ENCODE measurements at places on chromosomes 12 and 14. TPM values are rescaled to one million over a fixed set of nuclear protein-coding genes. Genes with fewer than 3 reads are reported as not detected.

GRCh38 chr12:54032627-54033100, at the start of gene HOXC5:
Gene HOXC5 (plus strand): TSS chr12:54033050. CDS start chr12:54033123, 73 bp downstream.
- peaks cover 79% of the 10 kb centered on the region for H3K27me3 ChIP-seq
- H3K36me3 ChIP-seq = no peaks in the 10 kb centered on the region
- H3K4me3 ChIP-seq = peak within 1 kb of the TSS; percentile 49
- peak; percentile 48 for DNase-seq
- peak within 1 kb of the TSS; percentile 52 for H3K27ac ChIP-seq

DNA sequence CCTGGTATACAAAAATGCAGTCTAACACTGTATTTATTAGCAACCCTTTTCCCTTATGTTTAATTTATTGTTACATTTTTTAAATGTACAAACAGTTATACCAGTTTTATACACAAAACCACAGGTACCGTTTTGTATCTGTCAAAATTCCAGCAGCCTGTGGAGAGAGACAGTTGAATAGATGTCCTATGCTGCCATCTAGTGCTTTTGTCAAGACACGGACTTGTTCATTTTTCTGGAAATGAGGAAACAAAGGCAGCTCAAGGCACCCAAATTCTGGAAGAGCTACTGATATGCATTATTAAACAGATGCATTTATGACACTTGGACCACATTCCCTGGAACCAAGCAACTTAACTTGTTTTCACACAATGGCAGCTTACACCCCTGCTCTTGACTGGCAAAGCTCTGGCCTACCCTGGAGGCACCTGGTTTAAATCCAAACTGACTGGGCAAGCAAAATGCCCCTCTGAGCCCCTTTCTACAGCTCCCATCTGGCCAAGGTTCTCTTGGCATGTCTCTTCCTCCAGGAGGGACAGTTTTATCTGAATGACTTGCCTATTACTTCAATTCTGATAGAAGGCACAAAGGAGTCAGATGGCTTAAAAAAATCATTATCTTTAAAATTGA, 286.9 kb upstream of the PRKD1 start:
- no peaks in the 10 kb centered on the region for H3K36me3 ChIP-seq
- no peak overlapping the region for H3K27ac ChIP-seq

DNA sequence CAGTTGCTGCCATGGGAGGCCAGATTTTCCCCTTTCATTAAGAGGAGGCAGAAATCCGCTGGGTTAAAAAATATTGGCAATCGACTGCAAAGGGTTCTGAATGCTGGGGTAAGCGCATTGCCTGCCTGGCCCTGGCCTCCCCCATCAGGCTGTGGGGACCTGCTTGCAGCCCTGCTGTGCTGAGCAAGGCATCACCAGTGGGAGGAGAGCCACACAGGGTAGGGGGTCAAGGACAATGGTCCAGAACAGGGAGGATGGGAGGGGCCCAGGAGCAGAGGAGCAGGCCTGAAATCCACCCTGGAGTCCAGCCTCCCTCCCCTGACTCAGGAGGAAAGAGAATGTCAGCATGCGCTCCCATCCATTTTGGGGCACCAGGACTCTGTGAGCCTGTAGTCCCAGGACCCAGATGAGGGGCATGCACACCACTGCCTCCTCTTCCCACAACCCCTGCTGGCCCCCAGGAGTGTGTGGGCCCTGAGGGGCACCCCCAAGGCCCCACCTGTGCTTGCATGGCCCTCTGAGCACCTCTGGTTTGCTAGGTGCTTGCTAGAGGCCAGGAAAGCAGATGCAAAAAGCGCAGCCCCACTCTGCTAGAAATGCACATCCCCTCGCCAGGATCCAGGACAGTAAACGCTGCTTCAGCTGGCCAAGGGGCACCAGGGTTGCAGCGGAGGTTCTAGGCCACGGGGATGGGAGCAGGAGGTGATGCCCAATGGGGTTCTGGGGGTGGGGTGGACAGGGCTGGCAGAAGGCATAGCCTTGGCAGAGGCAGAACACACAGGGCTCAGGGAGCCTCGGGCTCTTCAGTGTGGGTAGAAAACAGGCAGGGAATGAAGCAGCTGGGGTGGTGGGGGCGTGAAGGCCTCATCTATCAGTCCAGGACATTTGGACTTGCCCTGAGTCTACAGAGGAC, 14.6 kb downstream of the TESC start:
- peaks cover 5% of the 10 kb centered on the region for H3K4me1 ChIP-seq
- no peak overlapping the region for H3K4me3 ChIP-seq
- peaks cover 2% of the 10 kb centered on the region for H3K27me3 ChIP-seq
- no peak overlapping the region for H3K27ac ChIP-seq
- DNase-seq = no peak

DNA sequence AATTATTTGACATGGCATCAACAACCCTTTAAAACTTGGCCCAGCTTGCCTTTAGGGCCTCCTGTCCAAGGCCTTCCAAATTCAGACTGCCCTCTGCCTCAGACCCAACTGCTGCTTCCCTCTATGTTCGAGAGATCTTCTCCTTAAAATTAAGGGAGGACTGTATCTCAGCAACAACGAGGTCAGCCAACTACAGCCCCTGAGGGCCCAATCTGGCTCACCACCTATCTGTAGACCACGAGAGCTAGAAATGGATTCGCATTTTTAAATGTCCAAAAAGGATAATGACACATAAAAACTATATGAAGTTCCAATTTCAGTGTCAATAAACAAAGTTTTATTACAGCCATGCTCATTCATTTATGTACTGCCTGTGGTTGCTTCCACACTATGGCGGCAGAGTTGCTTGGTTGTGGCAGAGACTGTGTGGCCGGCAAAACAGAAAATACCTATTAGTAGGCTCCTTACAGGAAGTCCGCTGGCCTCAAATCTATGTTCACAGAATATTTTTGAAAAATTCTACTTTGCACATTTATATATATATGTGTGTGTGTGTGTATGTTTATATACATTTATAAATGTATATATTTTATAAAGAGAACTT, 1026.9 kb downstream of the BCL11B start:
- H3K4me3 ChIP-seq = no peak overlapping the region
- no peak overlapping the region for H3K27ac ChIP-seq
- H3K36me3 ChIP-seq = no peaks in the 10 kb centered on the region
- DNase-seq = no peak
- no peaks in the 10 kb centered on the region for H3K4me1 ChIP-seq
- peaks cover 2% of the 10 kb centered on the region for H3K27me3 ChIP-seq

GRCh38 chr14:35366521-35366976, 38.0 kb downstream of the NFKBIA start:
- peak overlapping the region; percentile 58 for H3K27ac ChIP-seq
- no peak for DNase-seq
- H3K4me1 ChIP-seq = peaks cover 52% of the 10 kb centered on the region
- peak overlapping the region; percentile 61 for H3K4me3 ChIP-seq
- H3K36me3 ChIP-seq = no peaks in the 10 kb centered on the region

- H3K27me3 ChIP-seq = no peaks in the 10 kb centered on the region
- no peak overlapping the region for H3K4me3 ChIP-seq
- DNase-seq = no peak
- peaks cover 3% of the 10 kb centered on the region for H3K36me3 ChIP-seq
These were observed 38.2 kb downstream of the ZFYVE21 start for GRCh38 chr14:103753774-103754173.

DNA sequence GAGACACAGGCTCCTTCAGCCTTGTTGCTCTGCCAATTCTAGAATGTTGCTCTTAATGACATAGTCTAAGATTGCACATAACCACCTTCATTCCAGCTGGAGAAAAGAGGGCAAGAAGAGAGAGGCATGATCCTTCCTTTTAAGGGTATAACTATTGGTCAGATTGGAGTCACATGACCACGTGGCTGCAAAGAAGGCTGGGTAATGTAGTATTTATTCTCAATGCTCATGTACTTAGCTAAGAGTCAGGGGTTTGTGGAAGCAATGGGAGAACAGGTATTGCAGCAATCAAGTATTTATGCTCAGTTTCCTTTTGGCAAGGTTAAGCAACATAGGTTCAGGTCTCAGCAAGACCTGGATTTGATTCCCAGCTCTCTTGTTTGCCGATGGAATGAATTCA, 298.8 kb upstream of the TBX3 start:
- no peaks in the 10 kb centered on the region for H3K36me3 ChIP-seq
- no peaks in the 10 kb centered on the region for H3K27me3 ChIP-seq
- H3K4me3 ChIP-seq = no peak overlapping the region
- no peak for DNase-seq
- H3K27ac ChIP-seq = no peak overlapping the region
- no peaks in the 10 kb centered on the region for H3K4me1 ChIP-seq

DNA sequence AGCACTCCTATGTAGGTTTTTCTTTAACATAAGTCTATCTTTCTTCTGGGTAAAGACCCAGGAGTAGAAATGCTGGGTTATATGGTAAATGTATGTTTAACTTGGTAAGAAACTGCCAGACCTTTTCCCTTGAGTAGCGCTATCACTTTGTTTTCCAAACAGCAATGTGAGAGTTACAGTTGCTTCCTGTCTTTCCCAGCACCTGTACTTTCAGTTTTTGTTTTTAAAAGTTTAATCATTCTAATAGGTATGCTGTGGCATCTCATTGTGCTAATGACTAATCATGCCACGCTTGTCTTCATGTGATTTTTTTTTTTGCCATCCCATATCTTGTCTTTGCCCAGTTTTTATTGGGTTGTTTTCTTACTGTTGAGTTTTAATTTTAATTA, 28.1 kb downstream of the GIT2 start:
- peaks cover 16% of the 10 kb centered on the region for H3K4me1 ChIP-seq
- H3K27me3 ChIP-seq = no peaks in the 10 kb centered on the region
- DNase-seq = no peak
- H3K27ac ChIP-seq = peak overlapping the region; percentile 79
- peak overlapping the region; percentile 21 for H3K4me3 ChIP-seq
- H3K36me3 ChIP-seq = peaks cover 49% of the 10 kb centered on the region

GRCh38 chr12:26119391-26119989, 5.3 kb downstream of the BHLHE41 start:
- H3K4me1 ChIP-seq = peaks cover 12% of the 10 kb centered on the region
- H3K4me3 ChIP-seq = no peak overlapping the region
- H3K36me3 ChIP-seq = no peaks in the 10 kb centered on the region
- no peak for DNase-seq
- H3K27me3 ChIP-seq = peaks cover 76% of the 10 kb centered on the region

DNA sequence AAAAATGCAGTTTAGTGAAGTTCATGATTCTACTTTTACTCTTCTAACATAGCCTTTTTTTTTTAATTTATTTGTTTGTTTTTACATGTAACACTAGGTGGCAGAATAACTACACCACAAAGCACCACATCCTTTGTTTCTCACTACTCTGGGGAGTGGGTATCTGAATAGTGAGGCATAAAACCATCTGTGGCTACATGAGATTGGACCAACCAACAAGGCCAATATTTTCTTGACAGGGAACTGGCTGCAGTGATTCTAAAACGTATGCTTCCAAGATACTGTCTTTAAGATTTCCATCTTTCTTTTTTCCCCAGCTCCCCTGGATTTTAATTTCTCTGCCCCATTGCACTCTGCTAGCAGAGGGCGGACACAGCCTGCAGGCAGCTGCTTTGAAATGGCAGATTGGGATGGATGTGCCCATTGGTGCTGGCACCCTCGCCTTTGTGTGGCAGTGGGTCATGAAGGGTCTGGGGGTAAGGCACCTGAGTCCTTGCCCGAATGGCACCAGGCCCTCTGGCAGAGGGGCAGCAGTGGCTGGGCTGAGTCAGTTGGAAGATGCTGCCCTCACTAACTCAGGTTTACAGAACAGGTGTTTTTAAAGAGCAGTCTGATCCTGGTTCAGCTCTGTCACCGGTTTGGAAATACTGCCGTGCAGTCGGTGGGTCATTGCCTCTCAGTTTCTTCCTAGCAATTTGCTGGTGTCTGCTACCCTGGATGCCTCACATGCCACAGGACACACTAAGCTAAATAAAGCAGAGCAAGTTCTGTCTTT, 429.1 kb downstream of the RAD51B start:
- no peaks in the 10 kb centered on the region for H3K36me3 ChIP-seq
- H3K4me1 ChIP-seq = peaks cover 41% of the 10 kb centered on the region
- H3K27ac ChIP-seq = no peak overlapping the region
- DNase-seq = no peak

DNA sequence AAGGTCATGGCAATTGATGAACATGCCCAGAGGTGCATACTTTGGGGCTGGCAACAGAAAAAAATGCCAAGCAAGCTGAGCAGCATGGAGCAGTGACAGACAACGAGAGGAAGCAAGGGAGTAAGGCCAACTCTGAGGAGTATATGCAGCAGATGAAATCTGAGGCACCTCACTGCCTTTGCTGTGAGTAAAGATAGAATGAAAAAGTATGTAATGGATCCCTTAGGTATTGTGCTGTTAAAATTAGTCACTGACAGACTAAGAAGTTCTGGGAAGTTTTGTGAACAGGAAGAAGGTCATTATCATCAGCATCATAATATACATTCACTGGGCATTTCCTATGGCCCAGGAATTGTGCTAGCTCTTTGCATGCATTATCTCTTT, 269.9 kb downstream of the DUSP6 start:
- DNase-seq = no peak
- H3K27ac ChIP-seq = no peak overlapping the region
- H3K4me1 ChIP-seq = peaks cover 10% of the 10 kb centered on the region
- peaks cover 2% of the 10 kb centered on the region for H3K27me3 ChIP-seq
- no peaks in the 10 kb centered on the region for H3K36me3 ChIP-seq
- H3K4me3 ChIP-seq = no peak overlapping the region

- peaks cover 10% of the 10 kb centered on the region for H3K27me3 ChIP-seq
- no peaks in the 10 kb centered on the region for H3K36me3 ChIP-seq
- H3K27ac ChIP-seq = peak overlapping the region; percentile 66
- peaks cover 16% of the 10 kb centered on the region for H3K4me1 ChIP-seq
- peak overlapping the region; percentile 61 for H3K4me3 ChIP-seq
These were observed 708 bp upstream of the ZBTB42 start for GRCh38 chr14:104800015-104800770.

GRCh38 chr12:96395236-96395635, 5.0 kb downstream of the CDK17 start:
- no peaks in the 10 kb centered on the region for H3K27me3 ChIP-seq
- H3K27ac ChIP-seq = no peak overlapping the region
- DNase-seq = no peak

GRCh38 chr12:15372352-15372751, 50.0 kb downstream of the PTPRO start:
- H3K27ac ChIP-seq = no peak overlapping the region
- no peaks in the 10 kb centered on the region for H3K27me3 ChIP-seq
- H3K4me1 ChIP-seq = no peaks in the 10 kb centered on the region
- H3K4me3 ChIP-seq = no peak overlapping the region
- H3K36me3 ChIP-seq = no peaks in the 10 kb centered on the region
- DNase-seq = no peak

DNA sequence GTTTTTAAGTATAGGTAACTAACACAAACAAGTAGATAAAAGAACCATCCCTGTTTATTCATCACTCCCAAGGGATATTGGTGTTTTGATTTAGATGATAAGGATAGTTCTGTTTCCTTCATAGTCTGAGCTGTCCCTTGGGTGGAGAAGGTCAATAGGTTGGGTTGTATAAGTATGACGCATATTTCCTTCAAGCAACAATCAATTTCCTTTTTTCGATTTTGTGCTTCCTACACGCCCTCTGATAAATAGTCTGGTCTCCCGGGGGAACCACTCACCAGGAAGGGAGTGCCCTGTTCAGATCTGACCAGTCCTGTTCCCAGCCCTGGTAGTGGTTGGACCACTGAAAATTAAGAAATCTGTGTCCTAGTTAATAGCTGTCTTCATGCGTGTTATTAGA, 378.8 kb upstream of the FAR2 start:
- no peak overlapping the region for H3K27ac ChIP-seq
- H3K27me3 ChIP-seq = peaks cover 2% of the 10 kb centered on the region
- H3K36me3 ChIP-seq = no peaks in the 10 kb centered on the region
- H3K4me3 ChIP-seq = no peak overlapping the region

The PRB2 gene
- total RNA-seq = not detected

The NEUROD4 gene
- total RNA-seq = 0.05 TPM

The MSI1 gene
- 0.07 TPM for total RNA-seq

The ABHD12B gene
- not detected for total RNA-seq

The SOX5 gene
- total RNA-seq = 3.1 TPM

The TRPV4 gene
- not detected for total RNA-seq

The FAM186B gene
- 0.62 TPM for total RNA-seq

The FGF6 gene
- total RNA-seq = not detected
